Fibroblast of pulmonary artery (primary cell): ENCODE measurements at places on chromosomes 4 and X.

DNA sequence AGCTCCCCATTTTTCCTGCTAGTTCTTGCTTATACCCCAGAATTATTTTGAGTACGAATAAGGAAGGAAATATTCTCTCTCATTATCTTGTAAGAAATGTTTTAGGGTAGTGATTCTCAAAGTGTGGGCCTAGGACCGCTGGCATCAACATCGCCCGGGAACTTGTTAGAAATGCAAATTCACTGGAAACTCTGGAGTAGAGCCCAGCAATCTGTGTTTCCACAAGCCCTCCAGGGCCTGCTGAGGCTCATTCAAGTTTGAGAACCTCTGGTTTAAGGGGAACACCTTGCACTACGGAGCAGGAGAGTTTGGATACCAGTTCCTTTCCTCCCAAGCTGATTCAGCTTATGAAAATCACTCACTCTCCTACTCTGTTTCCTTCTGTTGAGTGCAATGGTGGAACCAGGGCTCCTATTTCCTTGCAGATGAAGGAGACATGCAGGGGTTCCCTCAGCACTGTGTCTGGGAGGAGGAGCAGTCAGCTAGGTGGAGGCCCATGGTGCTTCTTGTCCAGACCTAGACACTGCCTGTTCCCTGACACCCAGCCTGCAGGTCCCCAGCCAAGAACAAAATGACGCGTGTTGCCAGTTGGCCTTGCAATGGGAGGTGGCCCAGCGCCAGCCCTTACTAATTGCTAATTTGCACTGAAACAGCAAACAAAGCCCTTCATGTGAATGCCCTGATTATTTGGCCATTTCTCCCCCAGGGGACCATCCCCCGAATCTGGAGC is 68.5 kb downstream of the CYTL1 start:
- DNase-seq = no peak

DNA sequence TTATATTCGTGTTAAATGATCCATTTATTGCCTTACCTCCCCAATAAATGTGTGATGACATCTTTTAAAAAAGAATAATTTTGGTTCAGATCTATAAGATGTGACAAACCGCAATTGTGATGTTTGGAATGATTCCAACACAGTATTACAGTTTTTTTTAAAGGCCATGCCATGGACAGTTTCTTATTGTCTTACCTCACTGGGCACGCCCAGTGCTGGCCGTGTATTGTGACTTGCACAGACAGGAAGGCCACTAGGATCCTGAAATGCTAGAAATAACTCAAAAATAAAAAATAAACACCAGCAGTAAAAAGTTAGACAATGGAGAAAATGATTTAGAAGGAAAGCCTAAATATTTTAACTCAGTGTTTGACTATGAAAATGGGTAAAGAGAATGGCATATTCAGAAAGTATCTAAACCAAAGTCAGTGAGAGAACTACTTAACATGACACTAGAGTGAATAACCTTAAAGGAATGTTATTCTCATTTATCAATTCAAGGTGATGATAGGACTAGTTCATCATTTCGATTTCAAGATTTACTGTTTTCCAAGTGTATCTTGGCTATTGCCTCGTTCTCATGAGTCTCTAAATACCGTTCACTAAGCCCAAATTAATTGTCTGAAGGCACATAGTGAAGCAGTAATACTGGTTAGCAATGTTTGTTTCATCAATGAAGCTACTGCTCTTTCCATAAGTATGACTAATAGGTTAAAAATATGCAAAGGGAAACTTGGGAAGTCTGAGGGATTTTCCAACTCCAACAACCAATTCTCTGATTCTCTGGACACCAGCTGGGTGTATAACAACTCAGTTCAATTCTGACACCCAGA is 46.1 kb upstream of the VEGFC start:
- DNase-seq = peak; percentile 59

DNA sequence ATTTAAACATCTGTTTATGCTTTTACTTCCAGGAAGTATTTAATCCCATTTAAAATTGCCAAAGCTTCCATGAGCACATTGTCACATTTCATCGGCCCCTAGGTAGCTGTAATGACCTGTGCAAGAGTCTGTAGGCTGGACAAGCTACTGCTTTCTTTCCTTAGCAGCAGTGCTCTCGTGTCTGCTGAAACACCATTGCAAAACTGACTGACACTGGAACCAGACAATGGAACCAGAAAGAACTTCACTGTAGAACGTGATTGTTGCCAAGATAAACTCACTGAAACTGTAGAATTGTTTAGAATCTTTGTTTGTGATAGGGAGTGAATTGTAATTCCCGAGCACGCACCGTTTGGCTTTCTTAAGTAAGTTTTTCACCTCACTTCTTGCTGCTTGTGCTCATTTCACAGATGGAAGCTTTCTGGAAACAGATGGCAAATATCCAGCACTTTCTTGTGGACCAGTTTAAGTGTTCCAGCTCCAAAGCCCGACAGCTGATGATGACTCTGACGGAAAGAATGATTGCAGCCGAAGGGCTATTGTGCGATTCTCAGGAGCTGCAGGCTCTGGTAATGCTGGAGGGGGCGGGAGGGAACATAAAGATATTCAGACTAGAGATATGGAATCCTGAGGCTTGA is 36.9 kb downstream of the EVC start:
- peak; percentile 100 for DNase-seq

DNA sequence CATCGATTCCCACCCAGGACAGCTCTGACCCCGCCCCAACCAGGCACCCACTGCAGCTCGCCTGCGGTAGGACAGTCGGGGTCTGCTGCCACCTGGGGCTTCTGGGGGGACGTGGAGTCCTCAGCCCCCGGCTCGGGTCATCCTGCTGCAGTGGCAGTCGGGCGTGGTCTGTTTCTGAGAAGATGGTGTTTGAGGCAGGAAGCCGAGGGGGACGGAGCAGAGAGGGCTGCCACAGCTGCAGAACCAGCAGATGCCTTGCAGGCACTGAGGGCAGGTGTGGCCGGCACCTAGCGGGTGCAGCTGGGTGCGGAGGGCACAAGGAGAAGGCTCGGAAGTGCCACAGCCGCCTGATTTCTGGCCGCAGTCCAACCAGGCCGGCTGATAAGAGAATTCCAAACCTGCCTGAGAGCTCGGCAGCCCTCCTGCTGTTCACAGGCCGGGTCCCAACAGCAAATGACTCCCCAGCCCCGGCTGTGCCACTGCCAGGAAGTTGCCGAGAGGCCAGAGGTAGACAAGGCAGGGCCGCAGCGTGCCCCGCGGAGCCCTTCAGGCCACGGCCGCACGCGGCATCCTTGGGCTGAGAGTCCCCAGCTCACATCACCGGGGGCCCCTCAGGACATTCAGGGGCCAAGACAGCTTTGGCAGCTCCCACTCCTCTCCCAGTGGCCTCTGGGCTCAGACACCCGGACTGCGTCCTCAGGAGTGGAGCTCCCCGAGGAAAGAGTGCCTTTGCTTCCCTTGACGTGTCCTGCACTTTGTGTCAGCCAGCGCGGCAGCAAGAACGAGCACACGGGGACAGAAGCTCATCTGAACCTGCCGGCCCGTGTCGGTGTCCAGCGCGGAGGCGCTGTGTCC is 9.4 kb upstream of the CPLX1 start:
- DNase-seq = no peak

DNA sequence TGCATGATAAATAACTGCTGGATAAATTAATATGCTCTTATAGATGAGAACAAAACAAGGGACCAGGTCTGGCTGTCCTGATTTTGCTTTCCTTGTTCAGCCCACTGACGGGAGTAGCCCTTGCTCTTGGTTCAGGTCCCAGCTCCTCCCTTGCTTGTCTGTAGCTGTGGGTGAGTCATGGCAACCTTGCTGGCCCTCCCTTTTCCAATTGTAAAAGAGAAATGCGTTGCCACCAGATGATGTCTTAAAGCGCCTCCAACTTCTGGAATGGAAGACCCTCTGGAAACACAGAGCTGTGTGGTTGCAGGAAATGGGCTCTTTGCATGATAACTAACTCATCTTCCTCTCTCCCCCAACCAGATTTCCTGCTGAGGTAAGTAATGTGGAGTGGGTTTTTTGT is 171.4 kb downstream of the AASDH start:
- DNase-seq = peak; percentile 85

DNA sequence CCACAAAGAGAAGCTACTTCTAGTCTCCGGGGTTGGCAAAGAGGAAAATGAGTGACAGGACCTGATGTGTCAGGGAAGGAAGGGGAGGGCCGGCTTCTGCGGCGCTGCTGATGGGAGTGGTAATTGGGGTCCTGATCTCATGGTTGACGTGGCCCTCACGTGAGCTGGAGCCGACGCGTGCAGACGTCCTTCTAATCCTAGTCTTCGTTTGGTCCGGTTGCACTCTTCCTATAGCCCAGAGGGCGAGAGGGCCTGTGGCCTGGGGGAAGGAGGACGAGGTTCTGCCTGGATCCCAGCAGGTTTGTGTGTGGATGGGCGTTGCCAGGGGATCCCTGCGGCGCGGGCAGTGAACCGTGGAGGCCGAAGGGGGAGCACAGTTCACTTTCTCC is at the start of gene ARMCX1:
TSS of gene ARMCX1 (plus strand) at position 186 of the 389 bp plus-strand sequence. CDS start 2,384 bp downstream, outside the sequence.
- peak; percentile 85 for DNase-seq

DNA sequence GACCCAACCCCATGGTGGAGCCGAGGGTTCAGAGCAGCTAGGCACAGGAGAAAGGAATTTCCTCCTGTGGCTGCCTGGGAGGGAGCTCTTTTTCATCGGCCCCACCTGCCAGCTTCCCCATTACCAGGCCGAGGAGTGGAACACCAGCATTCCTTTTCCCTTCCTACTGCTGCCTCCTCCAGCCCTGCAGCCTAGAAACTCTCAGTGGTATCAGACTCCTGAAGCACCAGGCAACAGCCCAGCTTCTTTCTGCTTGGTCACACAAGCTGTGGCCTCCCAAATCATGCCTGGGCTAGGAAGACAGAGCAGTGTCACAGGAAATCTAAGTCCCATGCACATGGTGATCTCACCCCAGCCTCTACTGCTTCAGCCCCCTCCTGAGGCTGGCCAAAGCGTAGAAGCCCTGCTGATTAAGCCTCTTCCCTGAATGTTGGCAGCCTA is 30.1 kb downstream of the RTL5 start:
- no peak for DNase-seq

DNA sequence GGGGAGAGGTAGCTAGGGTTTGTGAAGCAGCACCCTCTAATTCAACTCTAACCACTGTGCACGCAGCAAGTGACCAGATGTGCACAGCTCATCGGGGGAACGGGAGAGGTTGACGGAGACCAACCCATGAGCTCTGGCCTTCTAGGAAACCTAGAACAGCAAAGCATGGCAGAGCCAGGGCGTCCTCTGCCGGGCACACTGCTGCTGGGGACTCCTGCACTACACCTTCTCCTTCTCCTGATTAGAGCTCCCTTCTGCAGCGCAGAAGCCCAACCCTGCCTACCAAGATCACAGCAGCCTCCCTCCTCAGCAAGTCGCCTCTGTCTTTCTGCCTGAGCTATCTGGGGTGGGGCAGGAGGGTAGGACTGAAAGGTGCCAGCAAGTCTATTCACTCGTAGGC is 252.3 kb upstream of the PSAPL1 start:
- DNase-seq = no peak

DNA sequence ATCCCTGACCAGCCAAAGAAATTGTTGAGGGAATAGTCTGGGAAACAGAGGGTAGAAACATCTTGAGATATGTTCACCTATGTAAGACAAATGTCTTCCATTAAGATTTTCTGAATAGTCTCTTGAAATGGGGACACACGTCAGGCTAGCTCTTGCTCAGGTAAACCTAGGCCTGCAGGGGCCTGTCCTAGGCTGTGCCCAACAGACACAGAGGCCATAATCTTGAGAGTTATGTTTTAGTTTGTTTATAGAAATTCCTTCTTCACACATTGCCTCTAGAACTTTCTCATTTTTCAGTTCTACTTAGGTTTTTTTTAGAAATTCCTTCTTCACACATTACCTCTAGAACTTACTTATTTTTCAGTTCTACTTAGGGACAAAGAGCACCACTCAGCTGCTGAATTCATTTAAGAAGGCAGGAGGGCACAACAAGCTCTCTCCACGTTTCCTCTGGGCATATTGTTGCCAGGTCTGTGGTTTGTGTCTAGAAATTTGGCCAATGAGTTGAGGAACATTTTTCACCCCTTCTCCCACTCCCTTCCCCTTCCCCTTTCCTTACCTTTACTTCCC is 94.9 kb downstream of the ARHGAP24 start:
- DNase-seq = no peak

DNA sequence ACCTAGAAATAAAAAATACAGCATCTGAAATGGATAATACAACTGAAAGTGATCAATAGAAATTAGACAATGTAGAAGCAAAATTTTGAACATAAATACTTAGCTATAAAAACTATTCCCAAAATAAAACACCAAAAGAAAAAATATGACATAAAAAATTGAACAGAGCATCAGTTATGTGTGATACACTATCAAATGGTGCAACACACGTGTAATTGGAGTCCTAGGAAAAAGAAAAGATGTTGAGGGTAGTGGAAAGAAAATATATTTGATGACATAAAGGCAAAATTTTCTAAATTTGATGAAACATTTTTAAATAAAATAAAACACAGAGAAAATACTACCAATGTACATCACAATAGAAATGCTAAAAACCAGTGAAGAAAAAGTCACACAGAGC is 63.1 kb downstream of the NPY2R start:
- DNase-seq = peak; percentile 13

DNA sequence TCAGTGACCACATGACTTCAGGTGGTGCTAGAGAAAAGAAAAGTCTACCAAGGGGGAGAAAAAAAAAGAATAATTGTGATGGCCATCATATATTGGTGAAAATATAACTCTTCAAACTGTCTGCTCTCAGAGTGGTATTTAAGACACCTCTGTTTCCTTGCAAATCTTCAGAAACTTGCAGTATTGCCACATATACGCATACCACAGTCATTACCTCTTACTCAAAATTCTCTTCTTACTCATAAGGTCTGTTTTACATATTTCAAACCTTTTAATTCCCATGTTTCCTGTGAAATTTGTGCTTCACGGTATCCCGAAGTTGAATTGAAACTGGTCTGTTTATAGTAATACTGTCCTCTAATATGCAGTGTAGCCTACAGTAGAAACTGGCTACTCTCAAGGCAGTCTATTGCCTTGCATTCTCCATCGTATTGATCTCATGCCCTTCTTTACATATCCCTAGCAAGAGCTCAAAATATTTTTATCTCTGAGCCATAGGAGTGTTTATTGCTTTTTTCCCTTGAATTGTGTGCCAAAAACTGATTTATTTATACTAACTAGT is 34.7 kb upstream of the LHFPL1 start:
- DNase-seq = no peak

GRCh38 chr4:143397335-143397734 is 60.7 kb downstream of the GAB1 start:
- no peak for DNase-seq

DNA sequence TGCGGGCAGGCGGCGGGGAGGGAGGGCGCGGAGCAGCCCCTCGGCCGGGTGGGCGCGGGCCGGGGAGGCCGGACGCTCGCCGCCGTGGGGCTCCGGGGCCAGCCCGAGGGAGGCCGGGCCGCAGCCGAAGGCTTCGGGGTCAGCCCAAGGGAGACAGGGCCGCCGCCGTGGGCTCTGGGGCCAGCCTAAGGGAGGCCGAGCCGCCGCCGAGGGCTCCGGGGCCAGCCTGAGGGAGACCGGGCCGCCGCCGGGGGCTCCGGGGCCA is 251 bp downstream of the KIAA0232 start:
- no peak for DNase-seq
